A549 treated with AZD2906 at 1 μM for 4 hours (cell line): ENCODE measurements at places on chromosomes 13 and 19. TPM values are rescaled to one million over a fixed set of nuclear protein-coding genes. Genes with fewer than 3 reads are reported as not detected.

Gene URAD
- not detected in 5 replicates for total RNA-seq

Gene N4BP2L1
- total RNA-seq: 0.48 to 0.61 TPM (median 0.57 TPM) in 5 replicates

Gene ETV2
- total RNA-seq: 1.7 to 3.4 TPM (median 2.7 TPM) in 5 replicates

Gene ERFL
- 0.22 to 0.37 TPM (median 0.28 TPM) in 5 replicates for total RNA-seq

Gene BEST2
- total RNA-seq: 2.4 to 4.3 TPM (median 3.7 TPM) in 5 replicates

Gene APOC4
- not detected in 5 replicates for total RNA-seq

Gene CGB8
- 1.6 to 3.0 TPM (median 2.6 TPM) in 5 replicates for total RNA-seq

Gene LRRC63
- 0.08 TPM in 1 of 5 replicates, not detected in the others for total RNA-seq

Gene FAM216B
- not detected in 5 replicates for total RNA-seq

Gene PRSS57
- total RNA-seq: 0.17 to 0.18 TPM in 2 of 5 replicates, not detected in the others
